ENCODE measurements at places on chromosomes 2 and 18.

DNA sequence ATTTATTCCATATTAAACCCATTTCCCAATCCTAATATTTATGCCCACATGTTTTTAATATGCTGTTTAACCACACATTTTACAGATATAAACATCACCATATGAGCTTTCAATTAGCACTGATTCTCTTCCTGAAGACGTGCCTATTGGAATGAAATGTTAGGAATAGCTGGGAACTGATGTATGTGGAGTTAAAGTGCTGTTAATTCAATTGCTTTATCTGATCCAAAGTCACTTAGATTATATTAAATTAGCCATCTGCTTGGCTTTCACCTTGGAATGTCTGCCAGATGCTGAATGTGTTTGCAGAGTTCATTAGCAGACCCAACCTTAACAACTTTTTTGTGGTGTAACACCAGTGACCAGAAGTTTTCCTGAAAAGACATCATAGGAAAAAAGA, 942.9 kb upstream of the KLHL29 start:
- H3K4me1 ChIP-seq = no peaks in the 10 kb centered on the region
- H3K27ac ChIP-seq = no peak overlapping the region
- no peak for DNase-seq
- no peaks in the 10 kb centered on the region for H3K27me3 ChIP-seq
- no peaks in the 10 kb centered on the region for H3K36me3 ChIP-seq

- DNase-seq = no peak
- no peaks in the 10 kb centered on the region for H3K27me3 ChIP-seq
- H3K27ac ChIP-seq = peak overlapping the region; percentile 99
- H3K36me3 ChIP-seq = peaks cover 10% of the 10 kb centered on the region
- H3K4me3 ChIP-seq = no peak overlapping the region
Measured at GRCh38 chr2:43178602-43179542, 47.5 kb downstream of the ZFP36L2 start.

DNA sequence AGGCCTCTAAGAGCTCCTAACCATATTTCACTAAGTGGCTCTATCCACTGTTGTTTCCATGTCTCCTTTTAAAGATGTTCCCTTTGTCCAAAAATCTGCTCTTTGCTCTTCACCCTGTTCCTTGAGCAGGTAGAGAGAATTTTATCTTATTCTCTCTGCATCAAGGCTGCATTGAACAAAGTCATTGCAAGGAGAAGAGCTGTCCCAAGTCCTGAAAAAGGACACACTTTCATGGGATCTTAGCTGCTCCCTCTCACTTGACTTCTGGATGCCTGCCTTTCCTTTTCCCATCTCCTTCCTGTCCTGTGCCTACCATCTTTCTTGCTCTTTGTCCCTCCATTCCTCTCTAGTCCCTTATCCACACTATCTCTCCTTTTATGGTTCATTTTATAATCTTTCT, 235.2 kb upstream of the THSD7B start:
- DNase-seq = no peak
- H3K27ac ChIP-seq = no peak overlapping the region
- H3K4me1 ChIP-seq = no peaks in the 10 kb centered on the region
- H3K27me3 ChIP-seq = peaks cover 27% of the 10 kb centered on the region
- no peak overlapping the region for H3K4me3 ChIP-seq
- H3K36me3 ChIP-seq = no peaks in the 10 kb centered on the region

DNA sequence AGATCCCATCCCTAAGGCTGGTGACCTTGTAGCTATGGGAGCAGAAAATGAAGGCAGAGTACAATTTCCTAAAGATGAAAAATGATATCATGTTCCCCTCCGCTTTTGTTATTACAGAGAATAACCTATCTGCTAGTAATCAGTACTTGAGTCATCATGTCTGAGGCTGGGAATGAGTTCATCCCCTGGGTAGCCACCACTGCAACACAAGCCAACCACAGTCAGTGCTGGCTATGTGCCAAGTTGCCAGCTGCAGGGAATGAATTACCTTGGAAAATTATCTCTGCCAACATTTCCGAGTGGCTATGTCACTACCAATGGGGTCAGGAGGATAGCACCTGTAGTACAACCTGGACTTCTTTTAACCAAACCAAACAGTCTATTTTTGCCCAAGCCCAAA, 1094.7 kb upstream of the DDX18 start:
- DNase-seq = no peak
- no peak overlapping the region for H3K27ac ChIP-seq
- peaks cover 2% of the 10 kb centered on the region for H3K36me3 ChIP-seq

DNA sequence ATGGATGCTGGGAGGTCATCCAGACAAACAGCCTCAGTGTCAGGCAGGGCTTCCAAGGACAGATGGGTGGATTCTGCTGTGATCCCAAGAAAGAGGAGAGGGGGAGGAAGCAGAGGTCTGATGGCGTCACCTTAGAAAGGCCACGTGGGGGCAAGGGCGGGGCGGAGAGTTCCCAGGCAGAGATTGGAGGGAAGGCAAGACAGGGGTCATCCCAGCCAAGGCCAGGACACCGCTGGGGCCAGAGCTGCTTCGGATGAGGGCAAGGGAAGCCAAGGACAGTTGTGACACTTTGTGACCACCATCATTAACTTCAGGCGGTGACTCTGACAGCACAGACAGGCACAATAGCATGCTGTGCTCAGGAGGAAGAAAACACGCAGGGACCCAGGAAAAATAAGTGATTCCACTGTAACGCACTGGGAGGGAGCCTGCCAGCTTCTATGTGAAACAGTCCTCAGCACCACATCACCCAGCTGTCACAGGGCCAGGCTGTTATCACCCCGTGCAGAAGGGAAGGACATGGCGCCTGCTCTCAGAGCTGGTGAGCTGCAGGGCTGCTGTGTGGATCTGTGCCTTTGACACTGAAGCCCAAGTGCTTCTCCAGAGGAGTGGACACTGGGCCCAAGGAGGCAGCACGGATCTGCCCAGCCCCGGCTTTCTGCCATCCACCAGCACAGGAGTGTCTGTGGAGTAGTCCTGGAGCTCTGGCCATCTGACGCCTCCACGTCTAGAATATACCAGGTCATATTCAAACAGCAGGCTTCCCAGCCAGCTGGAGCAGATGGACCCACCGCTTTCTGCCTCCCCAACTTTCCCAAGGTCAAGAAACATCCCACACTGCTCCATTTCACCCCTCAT, 204.1 kb downstream of the NDUFA10 start:
- peak; percentile 12 for DNase-seq
- H3K4me1 ChIP-seq = no peaks in the 10 kb centered on the region
- H3K27ac ChIP-seq = no peak overlapping the region
- H3K4me3 ChIP-seq = no peak overlapping the region

- peaks cover 57% of the 10 kb centered on the region for H3K4me1 ChIP-seq
- H3K36me3 ChIP-seq = peaks cover 47% of the 10 kb centered on the region
- DNase-seq = no peak
- no peaks in the 10 kb centered on the region for H3K27me3 ChIP-seq
- no peak overlapping the region for H3K4me3 ChIP-seq
Measured at GRCh38 chr2:144516411-144516980, 3.4 kb downstream of the ZEB2 start.

- no peaks in the 10 kb centered on the region for H3K36me3 ChIP-seq
- no peak for DNase-seq
- H3K27ac ChIP-seq = no peak overlapping the region
- H3K27me3 ChIP-seq = peaks cover 25% of the 10 kb centered on the region
- H3K4me1 ChIP-seq = no peaks in the 10 kb centered on the region
- no peak overlapping the region for H3K4me3 ChIP-seq
Measured at GRCh38 chr18:49738721-49739120, 74.6 kb downstream of the ACAA2 start.

DNA sequence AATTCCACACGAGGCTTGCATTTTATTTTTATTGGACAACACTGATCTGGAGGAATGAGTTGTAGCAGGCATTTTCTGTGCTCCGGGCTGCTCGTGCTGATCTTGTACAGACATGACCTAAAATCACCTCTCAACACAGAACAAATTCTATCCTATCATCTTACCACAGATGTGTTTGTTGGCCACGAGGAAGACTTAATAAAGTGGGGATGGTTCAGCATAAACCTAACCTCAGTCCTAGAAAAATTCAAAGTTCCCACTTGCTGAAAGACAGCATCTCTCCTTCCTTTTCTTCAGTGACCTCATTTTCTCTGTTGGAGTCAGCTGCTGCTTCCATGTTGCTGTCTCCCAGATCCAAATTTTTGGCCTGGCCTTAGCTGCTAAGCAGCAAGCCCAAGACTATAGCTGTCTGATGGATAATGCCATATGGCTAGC, 45.3 kb downstream of the RBKS start:
- H3K4me1 ChIP-seq = no peaks in the 10 kb centered on the region
- H3K27me3 ChIP-seq = no peaks in the 10 kb centered on the region
- no peak overlapping the region for H3K27ac ChIP-seq
- H3K36me3 ChIP-seq = peaks cover 2% of the 10 kb centered on the region

- H3K27ac ChIP-seq = no peak overlapping the region
- peaks cover 51% of the 10 kb centered on the region for H3K27me3 ChIP-seq
- DNase-seq = no peak
- peaks cover 14% of the 10 kb centered on the region for H3K4me1 ChIP-seq
Measured at GRCh38 chr2:150485114-150485870, 2.2 kb downstream of the RND3 start.

GRCh38 chr18:21179590-21180220, 62.3 kb upstream of the GREB1L start:
- H3K36me3 ChIP-seq = no peaks in the 10 kb centered on the region
- no peaks in the 10 kb centered on the region for H3K27me3 ChIP-seq
- H3K4me1 ChIP-seq = peaks cover 6% of the 10 kb centered on the region
- no peak overlapping the region for H3K27ac ChIP-seq
- no peak for DNase-seq

DNA sequence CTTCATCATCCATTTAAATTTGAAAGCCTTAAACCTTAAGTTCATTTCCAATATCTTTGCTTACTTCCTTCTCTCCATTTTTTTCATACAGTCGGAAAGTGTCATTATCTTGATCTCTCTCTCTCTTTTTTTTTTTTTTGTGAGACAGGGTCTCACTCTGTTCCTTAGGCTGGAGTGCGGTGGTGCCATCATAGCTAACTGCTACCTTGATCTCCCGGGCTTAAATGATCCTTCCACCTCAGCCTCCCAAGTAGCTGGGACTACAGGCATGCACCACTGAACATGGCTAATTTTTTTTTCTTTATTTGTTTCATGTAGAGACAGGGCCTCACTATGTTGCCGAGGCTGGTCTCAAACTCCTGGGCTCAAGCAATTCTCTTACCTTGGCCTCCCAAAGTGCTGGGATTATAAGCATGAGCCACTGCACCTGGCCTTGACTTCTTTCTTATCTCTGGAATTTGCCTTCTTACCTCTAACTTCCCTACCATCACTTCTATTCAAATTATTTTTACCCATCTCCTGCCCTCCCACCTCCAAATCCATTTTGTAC, 222.2 kb downstream of the MYCN start:
- H3K27ac ChIP-seq = no peak overlapping the region
- H3K4me3 ChIP-seq = no peak overlapping the region
- DNase-seq = no peak
- H3K36me3 ChIP-seq = peaks cover 1% of the 10 kb centered on the region
- H3K4me1 ChIP-seq = no peaks in the 10 kb centered on the region
- no peaks in the 10 kb centered on the region for H3K27me3 ChIP-seq

- H3K4me3 ChIP-seq = no peak overlapping the region
- H3K27me3 ChIP-seq = no peaks in the 10 kb centered on the region
- H3K4me1 ChIP-seq = no peaks in the 10 kb centered on the region
- no peaks in the 10 kb centered on the region for H3K36me3 ChIP-seq
- H3K27ac ChIP-seq = no peak overlapping the region
Measured at GRCh38 chr18:64678048-64678447, 529.2 kb upstream of the LINC00305 start.

DNA sequence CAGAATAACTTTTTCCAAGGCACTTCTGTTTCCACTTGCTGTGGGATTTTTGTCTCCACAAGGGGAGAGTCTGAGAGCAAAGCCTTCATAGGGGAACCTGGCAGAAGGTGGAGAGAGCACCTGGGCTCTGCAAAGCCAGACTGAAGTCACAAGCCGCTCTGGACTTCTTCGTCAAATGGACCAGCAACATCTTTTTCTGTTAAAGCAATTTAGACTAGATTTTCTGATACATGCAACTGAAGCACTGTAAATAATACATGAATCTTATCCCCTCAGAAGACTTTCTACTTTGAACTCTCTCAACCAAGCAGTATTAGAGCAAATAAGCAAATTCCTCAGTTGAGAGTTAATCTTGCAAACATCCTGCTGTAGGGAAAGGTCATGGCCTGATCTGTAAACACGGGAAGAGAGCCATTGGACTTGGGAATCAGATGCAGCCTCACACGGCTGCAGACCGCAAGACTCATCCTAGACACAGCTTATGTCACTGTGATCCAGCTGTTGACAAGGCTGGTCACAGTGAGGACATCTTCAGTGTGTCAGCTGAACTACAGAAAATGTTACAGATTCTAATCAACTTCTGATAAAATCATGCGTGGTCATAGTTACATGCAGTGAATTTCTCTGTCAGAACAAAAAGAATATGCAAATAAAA, 3.2 kb downstream of the SH3YL1 start:
- peaks cover 8% of the 10 kb centered on the region for H3K4me1 ChIP-seq
- no peak for DNase-seq
- no peak overlapping the region for H3K4me3 ChIP-seq

All from central memory CD8-positive, alpha-beta T cell (primary cell).